ENCODE measurements at places on chromosomes 6 and 20.

- DNase-seq = no peak
These were observed 66.9 kb downstream of the CARMIL1 start for GRCh38 chr6:25346064-25346463.

GRCh38 chr6:125008261-125008703 lies 46.0 kb downstream of the RNF217 start:
- DNase-seq = no peak

GRCh38 chr6:105573138-105573537 lies 170.3 kb upstream of the PREP start:
- DNase-seq = no peak

GRCh38 chr6:90472716-90473115 lies 114.2 kb downstream of the MAP3K7 start:
- DNase-seq = no peak

GRCh38 chr6:153058291-153058690 lies 55.8 kb upstream of the MTRF1L start:
- no peak for DNase-seq

DNA sequence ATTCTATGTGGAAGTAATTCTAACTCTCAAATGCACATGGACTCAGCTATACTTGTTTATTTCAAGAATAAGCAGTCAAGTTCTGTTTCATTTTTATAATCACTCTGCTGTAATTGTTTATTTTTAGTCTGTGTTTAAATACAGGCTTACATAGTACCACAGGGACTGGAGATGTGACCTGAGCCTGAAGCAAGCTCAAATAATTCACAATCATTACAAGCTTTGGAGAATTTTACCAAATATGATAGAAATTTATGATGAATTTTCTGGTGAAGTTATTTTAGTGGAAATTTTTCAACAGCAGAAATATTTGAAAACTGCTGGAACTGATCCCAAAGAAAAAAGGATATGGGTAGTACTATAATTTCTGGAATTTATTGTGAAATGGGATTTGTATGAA lies 41.6 kb upstream of the DSE start:
- DNase-seq = no peak

- no peak for DNase-seq
These were observed 18.3 kb downstream of the KIAA1586 start for GRCh38 chr6:57064809-57065208.

DNA sequence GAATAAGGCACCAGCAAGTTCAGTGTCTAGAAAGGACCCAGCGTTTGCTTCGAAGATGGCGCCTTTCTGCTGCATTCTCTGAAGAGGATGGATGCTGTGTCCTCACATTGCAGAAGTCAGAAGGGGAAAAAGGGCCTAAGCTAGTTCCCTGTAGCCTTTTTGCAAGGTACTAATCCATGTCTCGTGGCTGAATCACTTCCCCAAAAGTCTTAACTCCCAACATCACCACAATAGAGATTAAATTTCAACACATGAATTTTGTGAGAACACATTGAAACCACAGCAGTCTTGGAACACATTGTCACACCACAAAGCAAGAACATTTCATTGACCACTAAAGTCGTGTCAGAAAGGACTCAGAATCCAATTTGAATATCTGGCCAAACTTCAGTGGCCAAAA lies 42.1 kb downstream of the KLHL31 start:
- DNase-seq = no peak

- no peak for DNase-seq
These were observed 84.9 kb downstream of the MMS22L start for GRCh38 chr6:97198046-97198565.

DNA sequence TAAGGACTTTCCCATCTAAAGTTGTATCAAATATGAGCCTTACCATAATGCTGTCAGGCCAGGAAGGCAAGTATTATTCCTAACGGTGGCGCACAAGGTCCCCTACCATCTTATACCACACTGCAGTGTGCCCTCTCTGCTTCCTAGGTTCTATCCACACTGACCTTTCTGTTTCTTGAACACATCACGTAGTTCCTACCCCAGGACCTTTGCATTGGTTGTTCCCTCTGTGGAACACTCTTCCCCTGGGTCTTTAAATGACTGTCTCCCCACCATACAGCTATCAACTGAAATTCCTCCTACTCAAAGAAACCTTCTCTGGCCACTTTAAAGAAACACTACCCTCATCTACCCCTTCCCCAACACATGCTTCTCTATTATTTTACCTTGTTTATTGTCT lies 104.5 kb upstream of the SPACA1 start:
- DNase-seq = no peak

- DNase-seq = no peak
These were observed 191.2 kb downstream of the UTRN start for GRCh38 chr6:144476286-144476685.

DNA sequence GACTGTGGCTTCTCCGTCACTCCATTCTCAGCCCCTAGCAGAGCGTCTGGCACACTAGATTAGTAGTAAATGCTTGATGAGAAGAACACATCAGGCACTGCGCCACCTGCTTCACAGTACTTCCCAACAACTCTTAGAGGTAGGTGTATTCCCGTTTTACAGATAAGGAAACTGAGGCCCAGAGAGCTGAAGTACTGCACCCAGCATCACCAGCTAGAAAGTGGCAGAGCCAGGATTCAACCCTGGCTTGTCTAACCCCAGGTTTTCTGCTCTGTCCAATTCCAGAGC lies 3.5 kb downstream of the PRND start:
- DNase-seq = no peak

DNA sequence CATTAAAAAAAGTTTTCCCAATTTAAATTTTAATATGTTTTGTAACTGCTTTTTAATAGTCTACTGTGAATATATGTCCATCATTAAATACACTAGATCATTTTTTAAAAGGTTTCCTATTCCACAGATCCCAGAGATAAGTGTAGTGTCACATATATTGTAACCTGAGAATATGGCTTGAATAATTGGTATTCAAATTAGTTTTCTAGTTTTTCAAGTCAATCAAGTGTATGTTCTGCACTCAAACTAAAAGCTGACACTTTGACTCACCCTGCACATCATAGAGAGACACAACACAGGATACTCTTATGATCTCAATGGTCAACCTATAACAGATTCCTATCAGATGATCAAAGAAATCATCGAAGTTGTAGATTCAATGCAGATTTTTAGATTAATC lies 49.1 kb downstream of the ZHX3 start:
- no peak for DNase-seq

DNA sequence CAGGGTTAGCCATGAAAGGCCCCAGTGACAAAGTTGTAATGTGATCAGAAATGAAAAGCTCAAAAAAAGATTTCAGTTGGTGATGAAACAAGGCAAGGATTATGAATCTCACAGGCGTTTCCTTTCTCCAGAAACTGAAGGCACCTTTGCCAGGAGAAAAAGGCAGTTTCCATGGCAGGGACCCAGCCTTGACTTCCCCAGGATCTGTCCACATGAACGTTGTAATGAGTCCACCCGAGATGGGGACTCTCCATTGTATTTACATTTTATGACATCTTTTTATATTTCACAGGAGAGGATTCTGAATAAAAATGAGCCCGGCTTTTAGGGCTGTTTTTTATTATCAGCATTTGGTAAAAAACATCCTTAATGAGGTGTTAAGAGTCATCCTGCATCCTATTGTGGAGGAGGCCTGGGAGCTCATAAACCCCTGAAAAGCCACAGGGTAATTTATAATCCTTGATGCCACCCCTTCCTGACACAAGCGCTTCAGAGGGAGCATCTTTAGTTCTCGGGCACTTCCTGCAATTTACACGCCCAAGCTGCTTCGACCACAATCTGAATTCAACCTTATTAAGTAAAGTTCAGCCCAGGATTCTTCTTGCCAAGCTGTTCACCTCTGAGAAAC lies 74.1 kb upstream of the SALL4 start:
- no peak for DNase-seq

DNA sequence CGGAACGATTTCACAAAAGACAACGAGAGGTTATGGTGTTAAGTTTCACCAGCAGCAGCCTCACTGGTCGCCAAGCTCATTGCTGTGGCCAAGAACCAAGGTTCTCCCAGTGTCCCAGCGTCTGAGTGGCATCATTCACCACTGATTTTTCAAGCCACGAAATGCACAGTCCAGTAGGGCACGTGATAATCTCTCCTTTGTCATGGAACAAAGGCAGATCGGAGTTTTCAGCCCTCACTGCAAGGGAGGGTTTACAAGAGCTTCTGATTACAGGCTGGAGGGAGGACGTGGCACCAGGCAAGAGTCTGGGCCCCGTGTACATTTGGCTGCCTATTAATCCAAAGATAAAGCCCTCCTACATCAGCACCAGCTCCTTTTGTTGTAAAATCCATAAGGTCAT lies 2.0 kb downstream of the CD24 start:
- no peak for DNase-seq

- no peak for DNase-seq
These were observed 232.8 kb downstream of the THBS2 start for GRCh38 chr6:169020821-169021220.

- DNase-seq = no peak
These were observed 60.9 kb downstream of the TULP4 start for GRCh38 chr6:158373214-158373613.

- no peak for DNase-seq
These were observed 317.1 kb downstream of the BMP7 start for GRCh38 chr20:56949318-56949717.

DNA sequence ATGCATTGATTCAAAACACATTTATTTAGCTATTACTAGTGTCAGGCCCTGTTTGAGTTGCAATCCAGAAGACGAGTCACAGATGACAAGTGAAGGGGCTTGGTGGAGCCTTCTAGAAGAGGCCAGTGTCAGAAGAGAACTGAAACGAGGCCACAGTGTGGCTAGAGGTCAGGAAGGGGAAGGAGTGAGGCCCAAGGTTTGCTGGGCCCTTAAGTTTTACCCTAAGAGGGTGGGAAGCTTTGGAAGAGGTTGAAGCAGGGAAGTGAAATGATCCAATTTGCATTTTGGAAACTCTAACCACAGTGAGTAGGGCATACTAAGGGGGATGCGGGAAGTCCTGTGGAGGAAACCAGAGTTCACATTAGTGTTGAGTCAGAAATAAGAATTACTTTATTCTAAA lies 25.0 kb downstream of the TTK start:
- no peak for DNase-seq

- no peak for DNase-seq
These were observed 21.9 kb downstream of the TOP1 start for GRCh38 chr20:41050361-41051008.

DNA sequence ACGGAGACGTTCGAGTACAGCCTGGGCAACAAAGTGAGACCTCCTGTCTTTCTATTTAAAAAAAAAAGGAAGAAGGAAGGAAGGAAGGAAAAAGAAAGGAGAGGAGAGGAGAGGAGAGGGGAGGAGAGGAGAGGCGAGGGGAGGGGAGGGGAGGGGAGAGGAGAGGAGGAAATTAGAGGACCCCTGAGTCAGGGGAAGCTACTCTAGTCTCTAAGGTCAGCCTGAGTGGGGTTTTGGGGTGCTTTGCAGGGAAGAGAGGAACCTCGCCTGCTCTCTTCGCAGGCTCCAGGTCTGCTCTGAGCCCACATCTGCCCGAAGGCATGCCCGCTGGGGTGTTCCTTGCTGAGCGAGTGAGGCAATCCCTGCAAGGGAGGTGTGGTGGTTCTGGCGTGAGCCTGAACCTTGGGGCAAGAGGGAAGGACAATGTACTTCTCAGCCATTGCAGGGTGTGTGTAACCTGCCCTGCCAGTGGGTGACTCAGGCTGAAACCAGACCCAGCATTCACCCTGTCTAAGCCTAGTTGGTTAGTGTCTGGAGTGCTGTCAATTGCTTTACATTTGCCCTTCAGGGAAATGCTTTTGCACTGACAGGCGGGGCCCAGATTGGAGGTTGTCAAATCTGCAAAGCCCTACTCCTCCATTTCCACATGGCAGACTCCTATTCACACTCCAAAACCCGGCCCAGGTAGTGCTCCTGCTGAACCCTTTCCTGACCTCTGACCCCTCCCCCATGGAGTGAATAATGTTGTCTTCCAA lies 15.3 kb upstream of the MMP9 start:
- DNase-seq = no peak

GRCh38 chr20:19944772-19945459 lies 72.2 kb upstream of the NAA20 start:
- no peak for DNase-seq

- DNase-seq = no peak
These were observed 137.2 kb downstream of the MOXD1 start for GRCh38 chr6:132264021-132264500.
